ENCODE measurements at places on chromosomes 4 and X.

DNA sequence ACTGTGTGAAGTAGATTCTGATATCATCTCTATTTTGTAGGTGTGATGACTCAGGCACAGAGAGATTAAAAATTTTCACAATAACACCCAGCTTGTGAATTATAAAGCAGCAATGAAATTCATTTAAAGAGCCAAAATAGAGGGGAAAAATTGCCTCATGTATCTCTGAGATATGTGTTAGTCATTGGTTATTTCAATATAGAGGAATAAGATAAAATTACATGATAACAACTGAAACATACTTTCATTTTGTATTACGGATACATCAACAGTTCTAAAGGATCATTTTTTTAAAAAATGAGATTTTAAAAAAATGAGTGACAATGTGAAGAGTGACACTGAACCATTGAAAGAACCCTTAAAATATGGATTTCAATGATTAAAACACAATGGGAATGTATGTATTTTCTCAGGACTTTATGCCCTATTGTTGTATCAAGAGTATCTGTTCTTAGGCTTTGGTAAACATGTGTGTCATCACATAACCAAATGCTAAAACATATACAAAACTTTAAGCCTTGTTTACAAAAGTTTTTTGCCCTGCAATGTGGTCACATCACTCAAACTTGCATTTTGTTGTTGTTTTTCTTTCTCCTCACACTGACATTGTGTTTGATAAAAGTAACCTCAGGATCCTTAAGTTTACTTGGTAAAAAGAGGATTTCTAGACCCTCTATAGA is 221.3 kb downstream of the ANTXR2 start:
- no peak for DNase-seq

GRCh38 chrX:6382284-6382683 is 152.6 kb downstream of the VCX3A start:
- no peak for DNase-seq

DNA sequence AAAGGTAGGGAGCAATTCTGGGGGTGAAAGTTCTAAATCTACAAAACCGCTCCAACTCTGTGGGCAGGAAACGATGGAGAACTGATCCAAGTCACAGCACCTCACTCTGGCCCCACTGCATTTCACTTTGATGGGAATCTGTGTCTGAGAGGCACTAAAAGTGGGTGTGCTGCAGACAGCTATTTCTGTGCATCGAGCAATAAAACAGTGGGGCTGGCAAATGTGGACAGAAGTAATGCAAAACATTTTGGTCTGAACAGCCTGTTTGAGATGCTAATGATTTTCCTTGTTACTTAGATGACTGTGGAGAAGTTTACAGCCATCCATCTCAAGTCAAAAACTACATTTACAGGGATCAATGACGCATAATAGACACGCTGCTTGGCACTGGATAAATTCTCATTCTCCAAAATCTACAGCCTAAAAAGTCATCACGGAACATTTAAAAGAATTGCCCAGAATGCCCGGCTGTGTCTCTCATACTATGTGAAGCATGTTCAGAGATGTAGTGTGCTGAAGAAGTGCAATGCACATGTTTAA is 1671.6 kb upstream of the TENM3 start:
- DNase-seq: no peak

DNA sequence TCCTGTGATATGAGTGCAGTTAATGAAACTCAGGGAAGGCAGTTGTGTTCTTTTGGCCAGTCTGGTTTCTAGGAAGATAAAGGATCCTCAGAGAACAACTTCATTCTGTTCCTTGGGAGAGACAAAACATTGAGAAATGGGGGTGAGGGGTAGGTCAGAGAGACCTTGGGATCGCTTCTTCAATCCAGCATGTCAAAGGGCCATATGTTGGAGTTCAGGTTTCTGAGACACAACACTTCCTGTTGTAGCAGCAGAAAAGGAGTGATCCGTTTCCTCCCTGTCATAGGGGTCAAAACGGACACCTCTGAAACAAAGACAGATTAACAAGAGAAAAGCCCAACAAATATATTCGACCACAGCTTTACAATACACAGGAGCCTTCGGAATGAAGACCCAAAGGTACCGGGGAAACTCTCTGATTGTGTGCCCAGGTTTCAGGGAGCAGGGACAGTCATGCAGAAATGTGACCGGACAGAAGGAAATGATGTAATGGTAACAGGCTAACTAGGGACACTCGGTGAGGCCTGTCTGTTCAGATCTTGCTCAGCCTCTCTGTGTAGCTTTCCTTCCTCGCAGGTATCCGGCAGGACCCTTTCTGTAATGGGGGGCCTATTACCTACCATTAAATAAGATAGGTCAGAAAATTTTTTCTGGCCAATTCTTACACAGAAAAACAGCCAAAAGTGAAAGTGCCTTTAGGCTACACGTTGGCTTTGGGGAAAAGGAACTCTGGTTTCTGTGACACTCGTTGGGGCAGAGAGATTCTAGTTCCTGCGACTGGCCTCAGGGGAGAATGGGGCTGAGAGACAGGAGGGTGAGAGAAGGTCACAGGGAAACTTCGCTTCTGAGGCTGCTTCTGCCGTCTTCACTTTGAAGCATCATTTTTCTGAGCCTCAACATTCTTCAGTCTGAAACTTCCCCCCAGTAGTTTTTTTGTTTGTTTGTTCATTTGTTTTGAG is 103.3 kb upstream of the TLR3 start:
- DNase-seq: peak; percentile 13

- DNase-seq: no peak
Measured at GRCh38 chr4:98377559-98377958, 116.4 kb downstream of the RAP1GDS1 start.

DNA sequence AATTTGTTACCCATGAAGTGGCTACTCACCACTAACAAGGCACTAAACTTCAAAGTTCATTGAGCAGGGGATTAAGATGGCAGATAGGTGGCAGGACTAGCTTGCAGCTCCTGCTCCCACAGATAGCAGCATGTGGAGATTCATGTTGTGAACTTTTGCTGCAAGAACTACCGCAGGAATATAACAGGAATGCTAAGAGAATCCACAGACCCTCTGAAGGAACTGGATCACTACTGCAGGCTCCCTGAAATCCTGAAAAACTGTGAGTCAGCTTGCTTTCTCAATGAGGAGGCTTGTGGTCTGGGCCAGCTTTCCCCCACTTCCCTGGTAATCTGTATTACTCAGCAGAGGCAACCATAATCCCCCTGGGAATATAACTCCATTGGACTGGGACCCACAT is 118.5 kb upstream of the VCX2 start:
- no peak for DNase-seq

DNA sequence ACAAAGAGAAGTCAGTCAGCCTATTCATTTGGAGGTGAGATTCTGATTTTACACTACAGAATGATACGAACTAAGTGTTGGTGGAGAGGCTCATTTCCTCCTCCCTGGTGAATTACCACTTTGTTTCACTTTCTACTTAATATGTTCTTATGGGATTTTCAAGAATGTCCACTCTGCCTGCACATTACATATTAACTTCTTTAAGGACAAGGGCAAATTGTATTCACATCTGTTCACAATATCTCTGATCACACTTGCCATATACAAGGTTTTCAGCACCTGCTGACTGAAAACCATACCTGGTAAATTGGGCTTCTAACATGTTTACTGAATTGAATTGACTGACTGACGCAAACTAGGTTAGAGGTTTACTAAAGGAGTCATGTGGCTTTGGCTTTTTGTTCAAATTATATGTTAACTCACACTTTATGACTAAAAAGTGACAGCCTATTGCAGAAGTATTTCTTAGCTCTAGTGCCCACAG is 188.4 kb upstream of the MBNL3 start:
- no peak for DNase-seq

DNA sequence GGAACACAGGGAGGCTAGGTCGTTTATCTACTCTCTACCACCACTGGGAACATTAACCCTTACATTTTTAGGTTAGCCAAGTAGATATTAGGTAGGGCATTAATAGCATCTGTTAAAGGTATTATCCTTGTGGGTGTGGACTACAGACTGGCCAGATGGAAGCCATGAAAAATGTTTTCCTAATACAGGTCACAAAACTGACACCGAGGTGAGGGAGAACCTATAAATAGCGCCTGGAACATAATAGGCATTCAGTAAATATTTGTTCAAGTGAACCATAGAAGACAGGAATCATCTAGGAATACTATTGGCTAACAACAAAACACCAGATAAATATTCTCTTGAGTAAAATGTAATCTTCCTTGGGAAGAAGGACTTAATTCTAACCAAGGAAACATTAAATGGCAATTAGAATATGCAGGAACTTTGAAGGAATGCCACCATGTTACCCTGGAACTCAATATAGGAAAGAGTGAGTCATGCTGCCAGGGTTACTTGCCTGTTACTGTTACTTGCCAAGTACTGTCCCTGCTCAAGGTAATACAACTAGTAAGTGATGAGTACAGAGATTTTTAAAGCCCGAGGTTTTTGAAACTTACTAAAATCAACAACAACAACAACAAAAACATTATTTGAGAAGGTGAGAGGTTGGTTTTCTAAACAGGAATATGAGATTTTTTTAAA is 79.0 kb downstream of the SOX3 start:
- DNase-seq: no peak

GRCh38 chr4:801436-802124 is 24.3 kb downstream of the CPLX1 start:
- DNase-seq: no peak

DNA sequence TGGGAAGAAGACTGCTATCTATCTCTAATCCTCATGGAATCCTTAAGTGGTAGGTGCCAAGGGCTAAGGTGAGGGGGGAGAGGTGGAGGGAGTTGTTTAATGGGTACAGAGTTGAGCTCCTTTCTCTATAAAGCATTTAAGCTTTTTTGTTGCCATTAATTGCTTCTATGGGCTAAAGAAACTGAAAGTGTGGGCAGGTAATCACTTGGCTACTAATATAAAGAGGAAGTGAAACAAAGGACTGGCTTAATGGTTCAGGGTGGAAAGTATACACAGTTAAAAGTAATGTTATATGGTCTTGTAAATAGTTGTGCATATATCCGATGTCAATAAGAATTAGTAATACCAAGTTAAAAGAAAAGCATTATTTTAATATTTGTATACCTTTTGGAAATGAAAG is 83.9 kb downstream of the POLA1 start:
- peak; percentile 35 for DNase-seq

- no peak for DNase-seq
Measured at GRCh38 chrX:100072336-100072735, 337.7 kb downstream of the PCDH19 start.

- DNase-seq: peak; percentile 68
Measured at GRCh38 chrX:86148024-86148511, at the start of gene DACH2. DACH2 (plus strand) TSS chrX:86148451.

DNA sequence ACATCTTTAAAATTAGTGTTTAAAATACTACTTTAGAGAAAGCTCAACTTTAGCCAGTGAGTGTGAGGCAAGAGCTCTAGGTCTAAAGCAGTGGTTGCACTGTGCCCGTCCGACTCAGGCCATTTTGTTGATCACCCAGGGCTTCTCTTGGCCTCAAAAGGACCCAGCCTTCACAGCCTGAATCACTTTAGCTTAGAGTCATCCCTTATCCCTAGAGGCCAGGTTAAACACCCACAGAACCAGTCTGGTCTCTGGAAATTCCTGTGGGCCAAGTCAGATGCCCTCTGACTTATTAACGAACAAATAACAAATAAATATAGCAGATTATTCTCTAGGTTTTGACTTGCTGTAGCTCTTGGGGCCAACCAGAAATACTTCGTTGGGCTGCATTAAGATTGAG is 102.3 kb downstream of the WWC2 start:
- DNase-seq: no peak

GRCh38 chr4:6960628-6961412 is 51.2 kb downstream of the TBC1D14 start:
- DNase-seq: no peak

DNA sequence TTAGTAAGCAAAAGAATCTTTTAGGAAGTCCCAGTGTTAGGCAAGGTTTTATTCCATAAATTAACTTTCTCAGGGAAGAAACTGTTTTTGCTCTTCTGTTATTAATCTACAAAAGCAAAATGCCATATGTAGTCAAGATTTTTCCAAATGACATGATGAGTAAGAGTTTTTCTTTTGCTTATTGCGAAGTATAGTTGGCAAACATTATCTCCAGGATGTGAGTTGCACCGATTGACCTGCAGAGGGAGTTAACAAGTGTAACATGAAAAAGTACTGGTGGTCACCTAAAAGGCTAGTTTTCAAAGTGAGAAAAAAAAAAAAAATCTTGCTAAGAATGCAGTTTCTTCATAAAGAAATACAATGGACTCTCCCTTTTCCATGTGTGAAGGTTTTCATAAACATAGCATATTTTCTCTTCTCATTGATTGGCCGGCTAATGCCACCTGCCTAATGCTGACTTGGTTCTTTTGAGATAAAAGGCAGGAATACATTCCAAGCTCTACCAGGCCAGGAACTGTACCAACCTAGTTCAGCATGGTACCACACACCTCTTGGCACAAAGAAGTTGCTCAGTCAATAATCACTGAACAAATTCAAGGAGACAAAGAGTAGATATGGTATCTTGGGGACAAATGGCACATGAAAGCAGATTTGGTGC is 100.2 kb downstream of the LNX1 start:
- DNase-seq: peak; percentile 45

GRCh38 chr4:152953514-152953913 is 17.4 kb downstream of the FHDC1 start:
- DNase-seq: no peak

DNA sequence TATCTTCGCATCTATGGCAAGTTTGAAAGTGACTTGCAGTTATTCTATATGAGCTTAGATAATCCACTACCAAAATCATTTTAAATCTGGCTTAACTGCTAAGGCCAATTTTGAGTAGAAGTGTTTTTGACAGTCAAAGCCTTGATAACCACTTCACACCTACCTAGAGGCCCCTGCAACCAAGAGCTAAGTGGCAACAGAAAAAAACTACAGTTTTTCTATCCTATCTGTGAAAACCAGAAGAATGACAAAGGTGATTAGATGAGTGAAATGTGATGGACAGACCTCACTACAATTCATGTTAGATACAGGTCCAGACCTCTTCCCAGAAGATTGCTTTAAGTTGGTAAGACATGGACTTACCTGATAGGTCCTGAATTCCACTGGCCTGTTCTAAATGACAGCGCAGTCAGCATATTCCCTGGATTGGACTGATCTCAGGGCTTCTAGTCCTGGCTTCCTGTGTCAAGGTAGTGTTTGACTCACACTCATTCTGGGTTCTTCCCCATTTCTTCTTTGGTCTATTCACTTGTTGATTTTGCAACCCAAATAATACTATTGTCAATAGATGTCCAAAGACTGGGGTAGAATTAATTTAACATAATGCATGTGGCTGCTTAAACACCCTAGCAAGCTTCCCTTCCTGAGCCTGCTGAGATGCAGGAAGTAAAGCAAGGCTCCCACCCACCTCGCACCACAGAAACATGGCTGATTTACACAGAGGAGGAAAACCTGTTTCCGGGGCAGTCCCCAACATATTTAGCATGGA is 65.1 kb downstream of the PPP3CA start:
- no peak for DNase-seq

- no peak for DNase-seq
Measured at GRCh38 chr4:185280608-185281007, 71.2 kb downstream of the SNX25 start.

- DNase-seq: no peak
Measured at GRCh38 chr4:36317721-36318120, 36.3 kb downstream of the DTHD1 start.

DNA sequence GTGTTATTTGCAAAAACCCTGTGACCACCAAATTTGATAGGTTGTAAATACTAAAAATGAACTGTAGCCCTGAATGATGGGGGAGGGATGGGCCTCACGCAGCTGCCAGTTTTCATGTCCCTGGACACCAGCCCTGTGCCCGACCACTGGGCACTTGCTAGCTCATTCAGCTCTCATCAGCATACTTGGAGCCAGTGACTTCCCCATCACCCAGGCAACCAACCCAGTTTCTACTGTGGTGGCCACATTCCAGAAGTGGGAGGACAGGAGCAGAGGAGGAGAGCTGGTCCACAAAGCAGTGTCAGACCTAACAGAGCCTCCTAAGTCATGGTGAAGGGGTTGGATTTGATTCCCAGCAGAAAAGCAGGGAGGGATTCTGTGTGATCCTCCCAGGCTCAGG is 128.2 kb downstream of the CPEB2 start:
- DNase-seq: no peak

Data from GM13977 (cell line).